ENCODE measurements at places on chromosomes 4 and X.

- no peak for DNase-seq
Measured at GRCh38 chr4:67393007-67393406, 152.3 kb downstream of the CENPC start.

DNA sequence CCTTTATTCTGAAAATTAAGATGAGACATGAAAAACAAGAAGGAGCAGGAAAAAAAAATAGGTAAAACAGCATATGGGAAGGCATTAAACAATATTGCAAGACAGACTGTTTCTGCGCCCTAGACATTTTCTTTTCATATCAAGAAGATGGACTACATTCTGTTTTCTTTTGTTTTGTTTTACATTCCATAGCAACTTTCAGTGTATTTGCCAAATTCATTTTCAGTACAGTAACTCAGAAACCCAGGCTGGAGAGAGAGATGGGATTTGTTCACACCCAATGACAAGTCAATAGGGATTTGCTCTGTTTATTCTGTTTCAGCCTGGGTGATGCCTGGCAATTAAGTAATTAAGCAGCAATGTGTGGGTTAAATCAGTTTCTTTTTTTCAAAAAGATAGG, 892.8 kb upstream of the DIAPH2 start:
- DNase-seq, result no peak

- no peak for DNase-seq
Measured at GRCh38 chr4:88897180-88897579, 159.8 kb downstream of the FAM13A start.

DNA sequence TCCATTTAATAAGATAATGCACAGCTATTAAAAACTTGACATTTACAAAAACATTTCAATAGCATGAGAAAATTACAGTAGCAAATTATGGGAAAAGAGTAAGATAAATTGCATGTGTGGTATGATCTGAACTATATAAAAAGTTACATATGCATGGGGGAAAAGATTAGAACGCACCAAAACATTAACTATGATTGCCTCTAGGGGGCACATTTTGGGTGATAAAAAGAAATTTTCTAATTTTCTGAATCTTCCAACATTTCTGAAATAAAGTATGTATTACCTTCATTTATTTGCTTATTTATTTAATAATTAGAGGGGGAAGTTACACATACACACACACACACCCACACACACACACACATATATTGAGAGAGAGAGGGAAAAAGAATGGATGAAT, 19.6 kb upstream of the KDM5C start:
- DNase-seq, result no peak

GRCh38 chr4:8195841-8196458, 3.1 kb upstream of the SH3TC1 start:
- DNase-seq, result no peak

DNA sequence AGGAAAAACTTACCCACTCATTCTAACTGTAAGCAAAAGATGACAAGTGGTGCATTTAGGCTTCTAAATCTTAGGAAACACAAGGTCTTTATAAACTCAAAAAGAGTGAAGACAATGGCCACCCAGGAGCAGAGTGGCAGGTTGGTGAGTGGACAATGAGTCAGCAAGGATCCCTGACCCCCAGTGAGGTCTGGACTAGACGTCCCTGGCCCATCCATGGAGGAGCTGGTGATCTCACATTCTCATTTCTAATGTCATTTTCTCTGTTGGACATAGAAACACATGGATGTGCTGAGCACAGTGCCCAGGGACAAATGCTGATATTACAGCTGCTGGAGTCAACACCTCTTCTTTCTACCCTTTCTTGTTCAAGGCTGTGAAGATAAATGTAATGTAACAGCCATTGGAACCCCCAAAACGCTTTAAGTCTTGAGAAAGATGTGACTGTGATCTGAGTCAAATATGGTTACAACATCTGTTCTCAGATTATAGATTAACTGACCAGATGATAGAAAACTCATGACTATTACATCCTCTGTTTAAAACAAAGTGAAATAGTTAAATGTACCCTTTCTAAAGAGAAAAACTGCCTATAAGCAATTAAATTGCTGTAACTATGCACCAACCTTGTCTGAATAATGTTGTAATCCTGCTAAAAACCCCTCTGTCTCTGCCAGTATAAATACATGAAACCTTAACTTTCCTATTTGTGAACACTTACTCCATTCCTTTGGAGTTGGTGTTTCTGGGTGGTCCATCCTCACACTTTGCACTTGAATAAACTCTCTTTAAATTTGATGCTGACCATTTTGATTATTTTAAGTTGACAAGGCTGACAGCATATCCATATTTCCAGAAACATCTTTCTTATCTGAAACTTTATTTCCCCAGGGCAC, 92.7 kb downstream of the USP46 start:
- DNase-seq, result no peak

- DNase-seq, result no peak
Measured at GRCh38 chr4:153489856-153490558, 23.8 kb downstream of the TMEM131L start.

- no peak for DNase-seq
Measured at GRCh38 chrX:153513265-153513664, 4.2 kb upstream of the ATP2B3 start.

- peak; percentile 40 for DNase-seq
Measured at GRCh38 chrX:149630681-149631233, 835 bp downstream of the TMEM185A start.

DNA sequence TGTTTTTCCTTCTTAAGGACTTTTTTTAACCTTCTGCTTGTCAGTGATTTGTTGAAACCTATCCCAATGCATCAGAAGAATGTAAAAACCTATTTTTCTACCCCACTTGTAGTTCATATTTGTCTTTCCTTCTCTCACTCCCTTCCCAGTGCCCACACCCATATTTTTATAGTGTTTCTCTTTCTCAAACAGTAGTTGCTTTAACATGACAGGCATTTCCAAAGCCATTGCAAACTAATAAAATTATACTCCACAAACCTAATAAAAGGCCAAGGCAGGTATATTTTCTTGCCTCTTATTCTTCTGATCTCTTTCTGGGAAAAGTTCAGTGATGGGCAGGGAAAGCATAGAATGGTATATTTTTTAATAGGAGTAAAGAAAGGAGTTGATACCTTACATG, 35.7 kb upstream of the FHDC1 start:
- no peak for DNase-seq

DNA sequence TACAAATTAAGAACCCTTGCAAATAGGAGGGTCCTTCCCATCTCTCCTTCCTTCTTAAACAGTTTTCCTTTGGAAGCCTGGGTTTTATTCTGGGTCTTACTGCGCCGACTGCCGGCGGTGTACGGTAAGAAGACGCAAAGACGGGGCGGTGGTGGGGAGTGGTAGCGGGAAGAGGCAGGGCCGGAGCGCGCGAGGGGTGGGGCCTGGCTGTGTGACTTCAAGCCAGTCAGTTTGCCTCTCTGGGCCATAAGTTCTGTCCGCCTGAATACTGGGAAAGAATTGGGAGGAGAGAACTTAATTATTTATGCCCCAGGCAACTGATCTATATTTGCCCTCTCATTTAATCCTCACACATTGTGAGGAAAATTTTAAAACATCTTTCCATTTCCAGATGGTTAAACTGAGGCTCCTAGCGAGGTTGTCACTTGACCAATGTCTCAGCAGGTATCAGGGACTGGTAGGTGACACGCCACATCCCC, 726 bp upstream of the KANTR start:
- peak; percentile 73 for DNase-seq

GRCh38 chr4:109022961-109023360, 260.1 kb upstream of the ETNPPL start:
- no peak for DNase-seq

- DNase-seq, result no peak
Measured at GRCh38 chr4:73392936-73393335, 11.2 kb upstream of the ALB start.

- no peak for DNase-seq
Measured at GRCh38 chr4:76061421-76061820, 13.1 kb upstream of the ART3 start.

- peak; percentile 1 for DNase-seq
Measured at GRCh38 chrX:63746278-63746677, 38.7 kb downstream of the ARHGEF9 start.

- DNase-seq, result no peak
Measured at GRCh38 chr4:98689507-98690174, 31.2 kb upstream of the TSPAN5 start.

DNA sequence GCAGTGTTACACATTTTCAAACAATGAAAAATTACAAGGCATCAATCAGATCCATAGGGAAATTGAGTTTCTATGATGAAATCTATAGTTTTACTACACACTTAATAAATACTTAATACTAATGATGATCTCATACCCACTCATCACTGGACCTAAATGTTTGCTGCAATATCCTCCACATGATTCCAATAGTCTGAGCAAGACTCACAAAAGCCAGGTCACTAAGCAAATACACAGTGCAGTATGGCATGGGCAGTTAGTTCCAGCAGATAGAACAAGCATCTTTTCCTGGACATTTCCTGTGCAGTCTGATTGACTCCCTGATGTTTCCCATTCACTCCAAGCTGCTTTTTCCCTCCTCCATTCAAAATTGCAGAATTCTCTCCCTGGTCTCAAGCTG, 109.0 kb upstream of the ATOH1 start:
- no peak for DNase-seq
